NCI-H1694 treated with DMSO at 0.1 percent for 48 hours (cell line): ENCODE measurements at places on chromosomes 13 and 19.

- DNase-seq: no peak
Measured at GRCh38 chr13:108597943-108598342, 31.5 kb upstream of the MYO16 start.

- no peak for DNase-seq
Measured at GRCh38 chr13:114194853-114195252, 15.8 kb downstream of the CFAP97D2 start.

DNA sequence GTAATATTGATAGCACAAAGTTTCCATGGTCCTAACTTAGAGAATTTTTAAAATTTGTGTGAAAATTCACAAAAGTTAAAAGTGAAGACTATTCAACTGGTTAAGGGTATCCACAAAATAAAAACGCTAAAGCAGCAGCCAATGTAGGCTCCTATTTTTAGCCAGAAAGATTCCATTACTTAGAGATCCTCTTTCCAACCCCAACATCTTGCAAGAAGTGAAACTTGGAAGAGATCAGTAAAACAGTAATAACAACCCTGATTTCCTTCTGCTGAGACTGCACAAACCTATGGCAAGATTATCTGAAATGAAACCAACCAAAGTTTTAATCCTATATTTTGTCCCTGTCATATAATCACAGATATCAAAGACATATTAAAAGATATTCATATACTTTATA, 8.5 kb downstream of the TBC1D4 start:
- no peak for DNase-seq

- no peak for DNase-seq
Measured at GRCh38 chr13:94033830-94034642, 445.4 kb downstream of the DCT start.

DNA sequence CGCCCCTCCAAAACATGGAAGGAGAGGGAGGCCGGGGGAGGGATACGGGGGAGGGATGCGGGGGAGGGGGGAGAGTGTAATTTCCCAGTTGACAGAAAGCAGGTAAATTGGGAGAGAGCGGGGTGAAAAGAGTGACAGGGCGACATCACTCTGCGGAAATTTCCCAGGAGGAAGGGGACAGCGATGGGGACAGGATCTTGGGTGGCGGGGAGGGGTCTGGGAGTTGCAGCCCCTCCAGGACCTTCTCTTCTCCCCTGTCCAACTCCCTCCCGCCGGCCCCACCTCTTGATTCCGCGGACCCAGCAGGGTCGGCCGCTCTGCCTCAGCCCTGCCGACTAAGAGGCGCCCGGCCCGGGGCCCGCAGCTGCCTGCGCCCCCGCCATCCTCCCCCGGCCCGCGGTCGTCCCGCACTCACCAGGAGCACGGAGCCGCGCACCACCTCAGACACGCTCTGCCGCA, 108.0 kb upstream of the DOCK9 start:
- DNase-seq: no peak

GRCh38 chr13:40706439-40706838, 40.0 kb upstream of the FOXO1 start:
- no peak for DNase-seq

GRCh38 chr13:48782429-48782840, 128.7 kb downstream of the CYSLTR2 start:
- no peak for DNase-seq

DNA sequence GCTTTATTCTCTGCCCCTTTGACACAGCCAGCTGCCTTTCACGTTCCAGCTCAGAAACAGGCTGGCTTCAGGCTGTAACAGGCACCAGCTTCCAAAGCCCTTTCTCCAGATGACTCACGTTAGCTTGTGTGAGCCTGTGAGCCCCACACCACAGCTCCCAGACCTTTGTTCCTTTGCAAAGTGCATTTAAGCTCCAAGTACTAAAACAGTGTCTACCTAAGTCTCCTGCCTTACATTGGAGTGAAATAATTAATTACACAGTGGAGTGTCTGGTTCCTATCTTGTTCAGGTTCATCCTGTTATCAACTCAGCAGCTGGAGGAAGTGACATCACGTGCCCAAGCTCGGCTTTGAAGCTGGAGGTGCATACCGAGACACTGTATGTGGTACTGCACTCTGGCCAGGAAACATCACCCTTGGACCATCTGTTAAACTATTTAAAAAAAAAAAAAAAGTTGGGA, 475.8 kb downstream of the FOXO1 start:
- peak; percentile 73 for DNase-seq

DNA sequence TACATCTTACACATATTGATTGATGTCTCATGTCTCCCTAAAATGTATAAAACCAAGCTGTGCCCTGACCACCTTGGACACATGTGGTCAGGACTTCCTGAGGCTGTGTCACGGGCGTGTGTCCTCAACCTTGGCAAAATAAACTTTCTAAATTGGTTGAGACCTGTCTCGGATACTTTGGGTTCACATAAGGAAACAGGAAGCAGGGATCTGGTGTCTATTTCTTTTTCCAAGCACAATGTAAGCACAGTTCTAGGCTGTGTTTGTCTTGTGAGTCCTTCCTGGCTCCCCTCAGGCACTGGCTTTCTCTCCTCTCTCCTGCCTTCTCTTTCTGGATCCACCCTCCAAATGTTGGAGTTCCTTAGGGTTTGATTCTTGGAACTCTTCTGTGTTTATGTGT, 27.6 kb upstream of the TPT1 start:
- no peak for DNase-seq

DNA sequence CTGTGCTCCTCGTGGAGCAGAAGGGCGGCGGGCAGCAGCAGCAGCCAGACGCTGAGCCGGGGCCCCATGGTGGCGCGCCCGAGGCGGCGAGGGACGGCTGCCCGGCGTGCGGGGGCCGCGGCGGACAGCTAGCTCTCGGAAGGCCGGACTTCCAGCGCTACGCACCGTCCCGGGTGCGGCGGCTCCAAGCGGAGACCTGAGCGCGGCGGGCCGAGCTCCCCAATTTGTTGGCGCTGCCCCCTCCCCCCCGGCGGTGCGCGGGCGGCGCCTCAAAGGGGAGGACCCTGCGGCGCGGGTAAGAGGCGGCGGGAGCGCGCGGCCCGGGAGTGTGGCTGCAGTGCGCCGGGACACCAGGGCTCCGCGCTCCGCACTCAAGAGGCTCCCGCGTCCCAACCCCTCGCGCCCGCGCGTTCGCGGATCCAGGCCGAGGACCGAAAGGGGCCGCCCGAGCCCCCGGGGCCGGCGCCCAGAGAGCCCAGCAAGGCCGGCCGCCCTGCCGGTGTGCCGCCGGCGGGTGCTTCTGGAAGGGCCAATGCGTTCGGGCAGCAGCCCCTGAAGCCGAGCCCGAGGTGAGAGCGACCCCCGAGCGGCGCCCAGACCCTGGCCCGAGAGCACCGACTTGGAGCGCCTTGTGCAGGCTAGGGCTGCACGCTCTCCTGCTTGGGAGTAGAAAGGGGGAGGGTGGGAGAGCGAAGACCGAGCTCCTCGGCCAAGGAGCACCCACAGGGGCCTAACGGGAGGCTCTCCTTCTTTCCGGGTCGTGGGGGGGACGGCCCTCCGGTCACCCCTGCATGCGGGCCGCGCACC, at the start of the genes COL4A1 and COL4A2:
Gene COL4A1, minus strand, starts transcription at position 198 of the 807 bp plus-strand sequence. Its CDS starts 130 bp downstream, at position 68.
Gene COL4A2, plus strand, starts transcription at position 325 of the 807 bp plus-strand sequence. CDS start 620 bp downstream, outside the sequence.
- no peak for DNase-seq
